ENCODE measurements at places on chromosomes 4 and X.

DNA sequence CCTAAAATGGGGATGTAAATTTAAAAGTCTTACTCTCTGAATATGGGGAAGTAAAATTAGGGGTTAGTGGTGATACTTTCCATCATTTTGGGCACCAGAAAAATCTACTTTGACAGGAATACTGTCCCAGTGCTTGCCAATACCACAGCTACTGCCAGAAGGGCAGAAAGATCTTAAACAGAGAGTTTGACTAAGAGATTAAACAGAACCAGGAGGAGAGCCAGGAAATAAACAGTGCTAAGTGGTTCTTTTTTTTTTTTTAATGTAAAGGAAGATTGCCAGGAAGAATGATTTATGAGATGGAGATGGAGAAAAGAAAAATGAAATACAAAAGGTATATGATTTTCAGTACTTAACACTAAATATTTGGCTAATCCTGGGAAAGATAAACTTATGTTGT, 126.8 kb downstream of the RTL3 start:
- no peak for DNase-seq

- DNase-seq, result no peak
Measured at GRCh38 chrX:141791856-141792255, 46.3 kb upstream of the MAGEC3 start.

GRCh38 chr4:147733716-147734344, 1.9 kb downstream of the ARHGAP10 start:
- DNase-seq, result no peak

- no peak for DNase-seq
Measured at GRCh38 chrX:29397506-29397905, 810.3 kb downstream of the IL1RAPL1 start.

DNA sequence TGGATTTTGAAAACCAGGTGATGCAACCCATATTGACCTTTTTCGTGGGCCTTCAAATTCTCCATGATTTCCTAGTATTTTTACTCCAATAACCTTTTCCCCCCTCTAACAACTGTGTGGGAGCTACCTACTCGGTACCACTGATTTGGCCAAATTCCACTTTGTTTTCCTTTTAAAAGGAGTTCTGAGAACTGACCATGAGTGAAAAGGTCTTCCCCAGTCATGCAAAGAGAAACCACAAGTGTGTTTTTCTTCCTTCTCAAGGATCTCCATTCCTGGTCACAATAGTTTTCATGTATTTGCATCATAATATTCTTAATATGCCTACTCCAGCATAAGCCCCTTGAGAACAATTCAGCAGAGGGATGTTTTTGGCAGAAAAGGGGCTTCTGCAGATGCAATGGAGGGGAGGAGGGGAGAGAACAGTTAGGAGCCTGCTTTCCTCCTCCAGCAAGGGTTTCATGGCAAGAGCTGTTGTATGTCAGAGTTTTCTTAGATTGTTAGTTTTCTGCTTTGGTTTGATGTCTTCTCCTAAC, 195.3 kb upstream of the ANXA3 start:
- DNase-seq, result peak; percentile 34

GRCh38 chr4:24850674-24851073, 55.3 kb downstream of the SOD3 start:
- peak; percentile 81 for DNase-seq

DNA sequence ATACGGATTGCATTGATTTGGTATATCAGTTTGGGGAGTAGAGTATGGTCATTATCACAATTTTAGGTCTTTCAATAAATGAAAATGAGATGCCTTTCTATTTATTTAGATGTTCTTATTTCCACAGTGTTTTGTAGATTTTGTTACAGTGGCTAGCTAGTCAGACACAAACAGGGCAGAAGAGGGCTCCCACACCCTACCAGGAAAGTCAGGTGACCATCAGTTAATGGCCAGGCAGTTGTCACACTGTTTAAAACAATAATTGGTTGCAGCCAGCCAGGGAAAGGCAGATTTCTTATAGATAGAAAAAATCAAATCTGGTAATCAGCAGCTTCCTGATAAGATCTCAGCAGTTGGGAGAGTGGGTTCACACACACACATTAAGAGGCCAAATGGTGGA, 57.2 kb downstream of the UGT2B17 start:
- no peak for DNase-seq

DNA sequence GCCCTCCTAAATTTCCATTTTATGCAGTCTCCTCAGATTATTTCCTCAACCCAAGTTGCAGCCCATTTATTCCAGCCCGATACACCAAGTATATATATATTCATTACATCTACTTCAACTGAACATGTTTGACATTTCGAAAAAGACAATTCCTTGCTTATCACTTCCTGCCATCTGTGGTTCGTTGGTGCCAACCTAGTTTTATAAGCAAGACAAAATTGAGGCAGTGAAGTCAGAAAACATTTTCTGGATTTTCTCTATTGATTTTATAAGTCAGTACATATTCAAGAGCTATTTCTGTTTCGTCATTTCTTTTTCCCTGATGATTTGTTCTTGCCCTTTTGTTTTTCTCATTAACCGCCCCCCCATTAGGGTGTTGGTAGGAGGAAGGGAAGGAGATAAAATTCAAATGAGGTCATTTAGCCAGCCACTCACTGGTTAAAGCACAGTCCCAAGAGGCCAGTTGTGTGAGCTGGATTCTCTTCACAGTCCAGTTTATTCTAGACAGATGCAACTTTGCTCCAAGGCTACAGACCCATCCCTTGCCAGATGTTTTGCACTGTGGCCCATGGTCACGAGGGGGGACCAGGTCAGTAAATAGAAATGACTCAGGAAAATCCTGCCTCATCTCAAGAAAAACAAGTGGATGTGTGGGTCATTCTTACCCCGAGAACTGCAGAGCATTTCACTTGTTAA, 20.3 kb upstream of the VEGFD start:
- no peak for DNase-seq

GRCh38 chr4:184825141-184825895, 450 bp downstream of the ACSL1 start:
- DNase-seq, result no peak

DNA sequence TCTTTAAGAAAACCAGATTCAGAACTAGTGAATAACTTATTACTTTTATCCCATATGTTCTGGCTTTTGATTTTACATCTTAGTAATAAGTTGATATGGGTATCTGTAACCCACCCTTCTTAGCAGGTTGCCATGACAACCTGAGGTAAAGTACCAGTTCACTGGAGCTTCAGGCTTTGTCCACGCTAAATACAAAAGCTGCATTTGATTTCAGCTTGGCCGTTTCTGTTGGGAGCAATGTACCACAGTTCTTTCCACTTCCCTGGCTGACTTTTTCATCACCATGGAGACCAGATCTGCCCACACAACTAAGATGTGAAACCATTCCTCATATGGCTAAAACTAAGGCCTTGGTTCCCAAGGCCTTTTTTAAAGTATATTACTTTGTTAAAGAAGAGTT, 26.1 kb downstream of the KLHL34 start:
- no peak for DNase-seq

DNA sequence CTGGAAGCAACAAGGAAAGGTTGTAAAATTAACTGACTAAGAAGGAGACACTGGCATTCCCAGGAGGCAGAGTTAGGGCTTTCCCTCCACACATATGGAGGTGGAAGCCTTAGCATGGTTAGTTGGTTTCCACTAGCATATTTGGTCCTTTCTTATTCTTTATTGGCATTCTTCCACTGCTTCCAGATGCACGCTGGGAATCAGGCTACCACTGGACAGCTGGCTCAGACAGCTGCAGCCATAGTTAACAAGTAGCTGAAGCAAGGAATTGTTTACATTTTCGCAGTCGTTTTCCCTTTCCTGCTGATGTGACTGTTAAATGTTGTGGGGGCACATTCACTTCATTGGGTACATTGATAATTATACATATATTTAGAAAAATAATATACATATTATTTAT, 169.2 kb downstream of the GRIA2 start:
- DNase-seq, result no peak

GRCh38 chr4:3283483-3283882, 9.3 kb upstream of the RGS12 start:
- no peak for DNase-seq

DNA sequence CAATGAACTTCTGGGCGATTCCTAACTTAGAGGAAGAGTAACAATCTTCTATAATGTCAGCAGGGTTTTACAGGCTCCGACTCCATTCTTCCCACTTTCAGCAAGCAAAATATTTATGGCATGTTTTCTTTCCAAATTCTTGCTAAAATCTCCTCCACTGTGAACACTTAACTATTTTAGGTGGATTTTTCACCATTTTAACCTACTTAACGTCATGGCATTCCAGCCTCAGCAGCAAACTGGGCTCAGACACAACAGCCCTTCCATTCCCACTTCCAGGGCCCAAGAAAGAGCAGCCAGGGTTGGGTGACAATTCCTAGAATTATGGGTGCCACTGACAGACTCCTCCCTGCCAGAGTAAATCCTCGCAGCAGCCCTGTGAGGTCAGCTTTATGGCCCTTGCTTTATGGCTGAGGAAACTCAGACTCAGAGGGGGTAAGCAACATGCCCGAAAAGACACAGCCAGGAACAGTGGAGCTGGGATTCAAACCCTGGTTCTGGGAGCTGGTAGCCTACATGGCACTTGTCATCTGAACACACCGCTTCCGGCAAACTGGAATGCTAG, 112.8 kb upstream of the MAP3K15 start:
- DNase-seq, result no peak

GRCh38 chr4:182179105-182179504, 64.1 kb upstream of the TENM3 start:
- no peak for DNase-seq

DNA sequence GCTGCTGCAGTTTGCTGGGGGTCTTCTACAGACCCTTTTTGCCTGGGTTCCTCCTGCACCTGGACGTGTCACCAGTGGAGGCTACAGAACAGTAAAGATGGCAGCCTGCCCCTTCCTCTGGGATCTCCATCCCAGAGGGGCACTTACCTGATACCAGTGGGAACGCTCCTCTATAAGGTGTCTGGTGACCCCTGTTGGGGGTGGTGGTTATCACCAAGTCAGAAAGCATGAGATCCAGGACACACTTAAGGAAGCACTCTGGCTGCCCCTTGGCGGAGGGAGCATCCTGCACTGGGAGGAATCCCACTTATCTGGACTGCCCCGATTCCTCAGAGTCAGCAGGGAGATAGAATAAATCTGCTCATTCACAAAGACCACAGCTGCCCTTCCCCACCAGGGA, 218.9 kb upstream of the GALNTL6 start:
- DNase-seq, result no peak

- DNase-seq, result no peak
Measured at GRCh38 chrX:108271397-108271787, 166.8 kb downstream of the COL4A6 start.

- no peak for DNase-seq
Measured at GRCh38 chr4:183832776-183833450, 72.2 kb upstream of the STOX2 start.

- peak; percentile 38 for DNase-seq
Measured at GRCh38 chrX:139120760-139121159, 409.2 kb upstream of the FGF13 start.

- no peak for DNase-seq
Measured at GRCh38 chr4:69860521-69861298, 765 bp upstream of the SULT1E1 start.

- no peak for DNase-seq
Measured at GRCh38 chr4:14259936-14260335, 632.4 kb upstream of the BOD1L1 start.

DNA sequence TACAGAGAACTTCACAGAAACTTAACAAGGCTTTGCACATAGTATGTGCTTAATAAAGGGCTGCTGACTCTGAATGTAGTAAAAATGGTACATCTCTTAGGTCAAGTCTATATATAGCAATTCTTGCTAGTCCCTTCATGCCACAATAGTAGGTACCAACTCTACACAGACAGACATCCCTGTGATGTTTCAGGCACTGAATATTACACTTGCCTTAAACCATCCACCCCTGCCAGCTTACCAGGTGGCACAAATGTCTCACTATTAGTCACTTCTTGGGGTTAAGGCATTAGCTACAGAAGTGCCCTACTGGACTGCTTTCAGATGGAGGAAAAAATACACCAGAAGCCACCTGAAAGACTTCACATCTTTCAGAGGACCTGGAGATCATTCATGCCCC, 86.3 kb upstream of the CITED1 start:
- no peak for DNase-seq

GRCh38 chrX:29617276-29617675, 598.1 kb upstream of the MAGEB2 start:
- peak; percentile 32 for DNase-seq

DNA sequence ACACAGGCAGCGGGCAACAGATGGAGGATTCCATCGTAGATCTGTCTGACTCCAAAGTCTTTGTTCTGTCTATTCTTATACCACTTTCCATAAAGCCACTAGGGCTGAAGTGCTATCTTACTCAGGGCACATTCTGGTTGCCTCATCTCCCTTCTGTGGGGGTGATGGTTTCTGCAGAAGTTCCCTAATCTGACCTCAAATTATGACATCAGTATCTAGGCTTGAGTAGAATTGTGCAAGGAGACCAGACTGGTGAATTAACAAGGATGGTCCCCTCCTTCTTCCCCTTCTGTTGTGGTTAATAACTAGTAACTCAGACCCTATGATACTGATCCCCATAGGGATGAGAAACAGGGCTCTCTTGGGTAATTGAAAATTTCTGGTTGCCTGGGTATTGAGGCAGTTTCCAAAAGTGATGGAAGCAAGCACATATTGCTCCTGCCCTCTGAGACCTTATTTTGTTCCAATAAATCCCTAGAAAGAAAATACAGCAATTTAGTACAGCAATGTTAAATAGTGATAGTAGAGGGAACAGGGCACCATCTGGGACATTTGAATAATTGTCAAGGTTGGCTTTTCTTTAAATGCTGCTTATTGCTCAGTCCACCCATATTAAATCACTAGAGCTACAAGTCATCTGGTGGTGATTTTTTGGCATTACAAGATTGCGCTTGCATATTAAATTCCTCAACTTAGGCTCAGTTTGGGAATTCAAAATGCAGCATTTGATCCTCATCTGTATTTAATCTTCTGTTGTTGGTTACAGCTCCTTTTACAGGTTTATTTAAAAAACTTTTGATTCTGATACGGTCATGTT, 57.3 kb upstream of the AP1S2 start:
- no peak for DNase-seq

DNA sequence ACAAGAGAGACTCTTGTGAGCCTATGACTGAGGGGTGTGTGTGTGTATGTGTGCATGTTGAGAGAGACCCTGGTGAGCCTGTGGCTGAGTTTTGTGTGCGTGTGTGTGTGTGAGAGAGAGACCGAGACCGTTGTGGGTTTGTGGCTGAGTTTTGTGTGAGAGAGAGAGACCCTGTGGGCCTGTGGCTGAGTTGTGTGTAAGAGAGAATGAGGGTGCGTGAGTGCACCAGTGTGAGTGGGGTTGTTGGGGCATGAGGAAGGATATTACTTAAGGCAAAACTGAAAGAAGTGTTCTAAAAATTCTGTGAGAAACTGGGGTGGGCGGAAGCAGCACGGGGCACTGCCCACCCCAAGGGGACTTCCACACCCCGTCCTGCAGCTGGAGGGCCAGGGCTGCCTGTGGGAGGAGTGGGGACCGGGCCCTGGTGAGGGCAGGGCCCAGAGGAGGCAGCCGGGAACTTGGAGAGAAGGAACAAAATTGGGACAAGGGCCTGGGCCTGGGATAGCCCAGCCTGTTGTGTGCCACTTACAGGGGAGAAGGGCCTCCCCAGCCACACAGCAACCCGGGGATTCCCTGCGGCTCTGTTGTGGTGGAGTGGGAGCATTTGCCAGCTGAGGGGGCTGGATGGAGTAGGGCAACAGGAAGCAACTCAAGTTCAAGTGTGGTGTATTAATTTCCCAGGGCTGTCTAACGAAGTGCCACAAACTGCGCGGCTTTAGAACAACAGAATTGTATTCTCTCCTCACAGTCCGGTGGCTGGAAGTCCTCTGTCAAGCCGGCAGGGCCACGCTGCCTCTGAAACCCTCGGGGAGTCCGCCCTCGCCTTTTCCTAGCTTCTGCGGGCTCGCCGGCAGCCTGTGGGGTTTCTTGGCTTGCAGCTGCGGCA, 22.1 kb downstream of the TMEM131L start:
- DNase-seq, result no peak

GRCh38 chrX:52261125-52261462, 76.4 kb downstream of the MAGED4 start:
- no peak for DNase-seq

Data from kidney epithelial cell (primary cell).